ENCODE measurements at places on chromosomes 16 and 17.

DNA sequence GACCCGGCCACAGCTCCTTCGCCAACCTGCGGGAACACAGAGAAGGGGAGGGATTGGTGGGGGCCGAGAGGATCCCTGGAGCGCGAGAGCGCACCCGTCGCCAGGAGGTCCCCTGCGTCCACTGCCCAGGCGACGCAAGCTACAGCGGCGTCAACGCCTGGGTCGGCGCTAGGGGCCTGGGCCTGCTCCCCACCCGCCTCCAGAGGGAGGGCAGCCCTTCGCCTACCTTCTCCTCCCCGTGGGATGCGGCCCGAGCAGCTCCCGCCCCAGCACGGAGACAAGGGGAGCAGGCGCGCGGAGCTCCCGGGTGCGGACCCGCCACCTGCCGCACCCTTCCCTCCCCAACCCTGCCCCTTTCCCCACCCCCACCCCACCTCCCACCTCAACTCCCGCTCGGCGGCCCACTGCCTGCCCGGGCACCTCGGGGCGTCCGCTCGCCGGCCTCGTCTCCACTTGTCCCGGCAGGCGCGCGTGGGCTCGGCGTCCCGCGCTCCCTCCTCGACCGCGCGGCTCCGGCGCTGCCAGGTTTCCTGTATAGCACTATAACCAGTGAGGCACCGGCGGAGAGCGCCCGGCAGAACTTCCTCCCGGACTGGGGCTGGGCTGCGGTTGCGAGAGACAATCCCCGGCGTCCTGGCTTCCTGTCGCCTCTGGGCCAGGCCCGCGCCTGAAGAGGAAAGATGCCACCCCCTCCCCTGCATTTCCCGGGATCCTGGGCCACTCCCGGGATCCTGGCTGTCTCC lies 119.1 kb upstream of the SMURF2 start:
- DNase-seq: peak; percentile 43

GRCh38 chr17:10624969-10625368 lies 32.1 kb downstream of the MYH3 start:
- no peak for DNase-seq

- DNase-seq: no peak
Observed at GRCh38 chr17:40912486-40913210, 24.8 kb downstream of the KRT23 start.

- no peak for DNase-seq
Observed at GRCh38 chr17:49832840-49833599, 14.8 kb downstream of the TAC4 start.

GRCh38 chr17:49362723-49363117 lies 670 bp upstream of the ZNF652 start:
- DNase-seq: no peak

GRCh38 chr17:3935140-3935542 lies 18.9 kb upstream of the P2RX1 start:
- no peak for DNase-seq
